ENCODE measurements at places on chromosomes 3 and 15.

GRCh38 chr3:9951126-9951525 lies 1.1 kb downstream of the PRRT3 start:
- no peak for DNase-seq

GRCh38 chr3:100256731-100257151 lies 4.1 kb upstream of the TBC1D23 start:
- DNase-seq = no peak

- no peak for DNase-seq
These were observed 399.3 kb upstream of the RGMA start for GRCh38 chr15:93488296-93488713.

DNA sequence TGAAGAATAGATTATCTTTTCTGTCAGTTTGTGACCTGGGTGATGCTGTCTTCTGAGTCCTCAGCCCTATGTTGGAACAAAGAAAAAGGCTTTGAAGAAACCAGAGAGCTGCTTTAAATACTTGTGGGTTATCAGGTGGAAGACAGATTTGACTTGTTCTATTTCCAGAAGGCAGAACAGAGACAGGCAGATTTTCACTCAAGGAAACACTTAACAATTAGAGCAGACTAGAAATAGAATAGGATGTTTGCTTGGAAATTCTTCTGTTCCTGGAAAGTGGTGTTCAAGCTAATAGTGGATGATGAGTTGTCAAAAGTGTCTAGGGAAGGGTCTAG lies 219.4 kb downstream of the UBE2E2 start:
- DNase-seq = no peak

DNA sequence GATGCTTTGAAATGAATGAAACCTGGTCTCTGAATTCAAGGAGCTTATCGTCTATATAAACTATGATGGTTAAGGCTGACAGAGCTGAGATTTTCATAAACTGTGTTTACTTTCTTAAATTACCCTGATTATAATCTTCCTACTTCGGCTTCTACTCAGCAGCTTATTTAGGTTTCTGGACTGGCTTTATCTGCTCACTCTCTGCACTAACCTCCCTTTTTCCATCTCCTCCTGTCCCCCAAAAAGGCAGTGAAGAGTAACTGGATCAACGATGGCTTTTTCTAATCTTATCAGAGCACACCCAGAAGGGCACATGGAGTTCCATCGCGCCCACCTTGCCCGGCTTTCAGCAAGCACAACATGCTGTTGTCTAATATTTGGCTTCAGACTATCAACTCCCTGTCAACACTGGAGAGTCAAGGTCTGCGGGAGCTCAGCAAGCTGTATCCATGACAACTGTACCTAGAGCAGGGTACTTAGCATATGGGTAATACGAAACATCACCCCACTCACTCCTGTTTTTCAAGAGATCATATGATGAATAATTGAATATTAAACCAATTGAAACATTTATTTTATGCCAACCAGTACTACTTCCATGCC lies 417.3 kb downstream of the GABRB3 start:
- no peak for DNase-seq

- DNase-seq = no peak
These were observed 44.6 kb upstream of the SLC4A7 start for GRCh38 chr3:27528791-27529190.

GRCh38 chr3:30342318-30343060 lies 263.9 kb upstream of the TGFBR2 start:
- DNase-seq = no peak

GRCh38 chr15:58241872-58242271 lies 103.7 kb downstream of the AQP9 start:
- DNase-seq = no peak

- no peak for DNase-seq
These were observed 58.9 kb downstream of the LRRFIP2 start for GRCh38 chr3:37115446-37115845.

DNA sequence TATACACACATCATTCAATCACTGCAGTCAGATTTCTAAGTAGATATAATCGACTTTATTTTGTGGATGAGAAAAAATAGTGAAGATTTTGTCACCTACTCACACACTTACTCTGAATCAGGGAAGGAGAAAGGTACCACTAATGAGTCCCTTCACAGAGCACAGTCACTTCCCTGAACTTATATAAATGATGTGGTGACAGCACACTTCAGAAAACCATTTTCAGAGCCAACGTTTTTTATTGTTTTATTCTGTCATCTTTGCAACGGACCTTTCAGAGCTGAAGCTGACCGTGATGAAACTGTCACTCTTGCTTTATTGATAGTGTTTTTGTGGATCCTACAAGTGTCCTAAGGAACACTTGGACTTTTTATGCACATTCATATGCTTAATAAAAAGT lies 956.6 kb downstream of the SQOR start:
- no peak for DNase-seq

DNA sequence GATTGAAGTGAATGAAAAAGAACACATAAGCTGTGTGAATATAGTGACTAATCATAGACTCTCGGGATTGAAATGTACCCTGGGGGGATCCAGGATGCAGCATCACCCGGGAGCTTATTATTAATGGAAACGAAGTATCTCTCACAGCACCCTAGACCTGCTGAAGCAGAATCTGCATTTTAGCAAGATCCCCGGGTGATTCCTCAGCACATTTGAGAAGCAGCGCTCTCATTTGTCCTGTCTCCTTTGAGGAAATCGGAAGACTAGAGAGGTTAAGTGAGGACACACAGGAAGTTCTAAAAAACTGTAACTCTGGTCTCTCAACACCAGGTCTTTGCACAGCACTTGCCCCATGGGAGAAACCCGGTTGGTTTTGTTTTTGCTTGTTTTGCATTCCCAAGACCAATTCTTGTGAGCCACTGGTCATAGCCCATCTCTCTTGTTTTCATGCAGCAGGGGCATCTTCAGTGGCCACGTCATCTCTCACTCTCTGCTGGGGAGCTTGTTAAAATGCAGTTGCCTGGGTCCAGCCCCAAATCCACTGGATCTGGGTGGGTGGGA lies 30.2 kb downstream of the ZNF710 start:
- no peak for DNase-seq

GRCh38 chr3:134276086-134276485 lies 25.4 kb upstream of the RYK start:
- no peak for DNase-seq

DNA sequence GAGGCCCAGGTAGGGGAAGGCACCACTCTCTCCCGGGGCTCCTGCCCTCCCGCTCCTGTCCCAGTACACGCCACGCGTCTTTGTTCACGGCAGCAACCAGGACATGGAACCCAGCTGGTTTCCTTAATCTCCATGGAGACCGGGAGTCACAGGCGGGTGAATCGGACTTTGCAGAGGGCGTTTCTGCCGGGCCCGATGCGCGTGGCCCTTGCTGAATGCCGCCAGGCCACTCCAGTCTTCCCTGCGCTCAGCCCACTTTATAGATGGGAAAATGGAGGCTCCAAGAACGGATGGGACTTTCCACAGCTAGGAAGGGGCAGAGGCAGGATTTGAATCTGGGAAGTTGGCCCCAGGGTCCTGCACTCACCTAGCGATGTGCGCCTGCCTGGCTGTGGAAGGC lies 7.4 kb downstream of the PLXND1 start:
- no peak for DNase-seq

- no peak for DNase-seq
These were observed 28.5 kb downstream of the TBC1D23 start for GRCh38 chr3:100289339-100289738.

DNA sequence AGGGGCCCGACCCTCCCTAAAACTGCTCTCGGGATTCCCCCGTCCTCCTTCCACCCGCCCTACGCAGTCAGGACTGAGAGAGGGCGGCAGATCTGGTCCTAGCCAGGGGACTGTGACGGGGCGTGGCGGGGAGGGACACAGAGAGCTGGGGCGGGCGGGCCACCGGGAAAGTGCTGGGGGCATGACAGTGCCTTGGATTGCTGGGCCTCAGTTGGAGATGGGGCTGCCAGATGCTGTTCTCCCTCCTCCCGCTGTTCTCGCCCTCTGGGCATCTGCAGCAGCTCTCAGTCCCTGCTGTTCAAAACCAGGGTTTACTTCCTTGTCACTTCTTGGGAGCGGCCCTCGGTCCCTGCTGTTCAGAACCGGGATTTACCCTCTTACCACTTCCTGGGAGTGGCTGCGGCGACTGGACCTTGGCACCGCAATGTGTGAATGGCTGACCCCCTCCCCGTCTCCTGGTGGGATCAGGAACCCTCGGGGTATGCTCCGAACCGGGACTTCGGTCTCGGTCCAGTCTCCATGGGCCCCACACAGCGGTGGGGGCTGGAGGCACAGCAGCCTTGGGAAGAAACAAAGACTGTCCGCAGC lies 1.8 kb upstream of the RPP25 start:
- no peak for DNase-seq

GRCh38 chr3:154085799-154086198 lies 35.4 kb upstream of the ARHGEF26 start:
- no peak for DNase-seq

GRCh38 chr3:127153506-127153815 lies 39.5 kb upstream of the PRR23E start:
- no peak for DNase-seq

GRCh38 chr3:9130345-9131305 lies 118.8 kb downstream of the SRGAP3 start:
- DNase-seq = no peak

GRCh38 chr3:79672075-79672474 lies 95.7 kb downstream of the ROBO1 start:
- no peak for DNase-seq

- DNase-seq = no peak
These were observed 208.3 kb downstream of the ULK4 start for GRCh38 chr3:41753651-41754050.

- no peak for DNase-seq
These were observed 99.5 kb upstream of the MCTP2 start for GRCh38 chr15:94131875-94132274.

DNA sequence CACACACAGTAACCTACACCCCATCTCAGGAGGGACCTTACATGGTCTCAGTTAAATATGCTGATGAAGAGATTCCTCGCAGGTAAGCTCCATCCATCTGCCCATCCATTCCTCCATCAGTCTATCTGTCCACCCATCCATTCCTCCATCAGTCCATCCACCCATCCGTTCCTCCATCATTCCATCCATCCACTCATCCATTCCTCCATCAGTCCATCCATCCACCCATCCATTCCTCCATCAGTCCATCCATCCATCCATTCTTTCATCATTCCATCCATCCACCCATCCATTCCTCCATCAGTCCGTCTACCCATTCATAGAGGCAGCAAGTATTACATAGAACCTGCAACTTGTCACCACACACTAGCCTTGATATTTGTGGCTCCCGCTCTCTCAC lies 77.9 kb downstream of the DNASE1L3 start:
- DNase-seq = no peak

DNA sequence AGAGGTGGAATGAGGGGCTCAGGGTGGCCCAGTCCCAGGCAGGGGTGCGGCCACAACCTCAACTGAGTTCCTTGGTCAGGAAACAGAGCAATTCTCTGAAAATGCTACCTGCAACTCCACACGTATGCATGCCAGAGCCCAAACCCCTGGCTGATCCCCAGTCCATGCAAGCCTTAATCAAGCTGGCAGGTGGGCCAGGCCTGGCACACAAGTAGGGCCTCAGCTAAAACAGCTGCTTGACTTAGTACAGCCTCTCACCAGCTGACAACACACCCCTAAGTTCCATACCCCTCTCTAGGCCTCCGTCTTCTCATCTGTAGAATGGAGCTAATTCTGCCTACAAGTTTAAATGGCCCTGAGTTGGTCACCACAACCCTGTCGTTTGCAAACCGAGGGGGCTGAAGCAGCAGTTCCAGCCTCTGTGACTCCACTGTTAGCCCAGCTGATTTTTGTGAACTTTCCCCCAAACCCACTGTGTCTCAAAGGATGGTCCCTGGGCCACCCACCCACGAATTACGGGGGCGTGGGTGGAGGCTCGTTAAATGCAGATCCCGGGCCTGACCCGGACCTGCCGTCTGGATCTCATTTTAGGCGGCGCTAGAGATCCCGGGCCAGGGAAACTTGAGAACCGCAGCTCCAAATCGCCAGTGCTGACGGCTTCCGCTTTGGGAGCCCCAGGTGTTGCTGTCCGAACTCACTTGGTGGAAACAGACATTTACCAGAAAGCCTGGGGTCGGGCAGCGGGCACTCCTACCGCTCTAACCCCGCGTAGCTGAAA lies 927 bp downstream of the CHDH start:
- no peak for DNase-seq

DNA sequence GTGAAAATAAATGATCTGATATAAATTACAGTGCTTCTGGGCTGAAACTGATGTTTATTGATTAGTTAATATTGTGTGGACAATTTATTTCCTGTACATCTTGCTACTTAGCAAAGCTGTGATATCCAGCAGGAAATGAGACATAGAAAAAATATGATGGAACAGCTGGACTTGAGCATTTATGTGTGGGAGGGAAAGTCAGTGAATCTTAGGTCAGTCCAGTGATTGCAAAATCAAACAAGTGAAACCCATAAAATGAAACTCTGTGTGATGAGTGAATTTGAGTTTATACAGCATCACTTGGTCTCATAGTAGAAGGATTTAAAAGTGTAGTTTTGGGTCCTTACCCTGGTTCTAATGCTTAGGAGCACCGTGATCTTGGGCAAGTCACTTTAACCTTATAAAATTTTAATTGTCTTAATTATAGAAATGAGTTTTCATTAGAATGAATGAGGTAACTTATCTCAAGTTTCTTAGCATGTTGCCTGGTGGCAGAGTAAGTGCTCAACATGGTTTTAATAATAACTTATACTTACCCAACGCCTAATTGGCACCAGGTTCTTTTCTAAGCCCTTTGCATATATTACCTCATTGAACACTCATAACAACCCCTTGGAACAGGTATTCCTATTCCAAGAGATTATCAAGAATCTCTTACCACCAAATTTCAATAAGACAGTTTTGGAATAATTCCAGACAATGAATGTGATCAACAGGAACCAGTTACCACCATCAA lies 194.6 kb downstream of the ADAMTSL3 start:
- DNase-seq = no peak

DNA sequence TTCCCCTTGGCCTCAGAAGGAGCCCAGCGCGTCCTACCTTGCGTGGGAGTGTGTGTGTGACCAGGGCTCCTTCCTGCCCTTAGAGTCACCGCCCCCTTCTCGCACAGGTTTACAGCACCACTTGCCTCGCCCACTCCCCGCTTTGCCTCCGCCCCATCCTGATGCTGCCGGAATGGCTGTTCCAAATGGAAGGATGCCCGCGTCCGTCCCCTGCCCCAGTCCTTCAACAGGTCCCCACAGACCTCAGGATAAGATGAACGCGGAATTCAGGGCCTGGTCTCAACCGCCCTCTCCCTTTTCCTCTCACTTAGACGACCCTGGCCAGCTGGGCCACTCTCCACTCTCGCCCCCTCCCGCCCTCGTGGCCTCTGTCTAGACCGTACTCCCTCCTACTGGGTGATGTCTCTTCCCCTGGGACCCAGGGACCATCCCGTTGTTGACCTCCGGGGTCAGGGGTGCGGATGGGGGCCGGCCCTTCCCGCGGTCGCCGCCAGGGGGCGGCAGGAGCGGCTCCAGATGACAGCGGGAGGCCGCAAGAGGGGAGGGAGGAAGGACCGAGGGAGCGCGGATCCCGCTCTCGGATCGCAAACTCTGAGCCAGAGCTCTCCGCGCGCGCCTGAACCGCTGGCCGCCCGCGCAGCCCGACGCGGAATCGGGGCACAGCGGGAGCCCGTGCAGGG lies at the start of gene THSD4:
THSD4 (plus strand) TSS at position 585 of the 680 bp plus-strand sequence.
- DNase-seq = no peak
